Mucosa of gallbladder (tissue), 1 donor: ENCODE measurements at places on chromosomes 12 and 14. TPM values are rescaled to one million over a fixed set of nuclear protein-coding genes. Genes with fewer than 3 reads are reported as not detected.

- DNase-seq, result peak; percentile 73
These were observed 1.4 kb downstream of the TNS2 start for GRCh38 chr12:53051058-53051880.

- peak; percentile 53 for DNase-seq
These were observed 57.2 kb upstream of the RIN3 start for GRCh38 chr14:92456215-92457015.

- DNase-seq, result no peak
These were observed 37.8 kb downstream of the CCDC92 start for GRCh38 chr12:123934829-123935228.

- DNase-seq, result no peak
These were observed 38.0 kb downstream of the ADIPOR2 start for GRCh38 chr12:1728824-1729223.

- DNase-seq, result no peak
These were observed 32.7 kb downstream of the GPHB5 start for GRCh38 chr14:63286071-63286470.

- peak; percentile 66 for DNase-seq
These were observed 23.4 kb upstream of the NR2C1 start for GRCh38 chr12:95096852-95097251.

DNA sequence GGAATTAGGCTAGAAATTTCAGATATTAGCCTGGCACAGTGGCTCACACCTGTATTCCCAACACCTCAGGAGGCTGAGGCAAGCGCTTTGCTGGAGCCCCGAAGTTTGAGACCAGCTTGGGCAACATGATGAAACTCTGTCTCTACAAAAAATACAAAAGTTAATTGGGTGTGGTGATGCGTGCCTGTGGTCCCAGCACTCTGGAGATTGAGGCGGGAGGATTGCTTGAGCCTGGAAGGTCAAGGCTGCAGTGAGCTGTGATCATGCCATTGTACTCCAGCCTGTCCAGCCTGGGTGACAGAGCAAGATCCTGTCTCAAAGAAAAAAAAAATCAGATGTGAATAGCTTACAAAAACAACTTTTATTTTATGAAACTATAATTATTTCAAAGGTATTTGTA is 15.1 kb downstream of the FRMD6 start:
- no peak for DNase-seq

DNA sequence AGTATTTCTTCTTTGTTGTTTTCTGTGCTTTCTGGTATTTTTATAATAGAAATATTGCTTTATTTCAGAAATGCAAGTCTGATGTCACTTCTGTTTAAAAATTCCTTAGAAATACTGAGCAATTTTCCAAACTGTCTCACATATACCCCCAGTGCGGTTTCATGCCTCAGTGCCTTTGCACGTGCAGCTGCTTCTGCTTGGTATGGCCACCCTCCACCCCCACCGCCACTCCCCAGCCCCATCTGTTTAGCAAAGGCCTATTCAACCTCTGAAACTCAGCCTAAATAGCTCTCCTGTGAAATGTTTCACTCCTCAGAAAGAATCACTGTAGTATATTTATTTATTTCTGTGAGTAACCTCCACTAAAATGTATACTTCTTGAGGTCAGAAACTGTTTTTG is 52.3 kb downstream of the PPM1H start:
- no peak for DNase-seq

SLC10A1 gene
- 0.86 TPM for total RNA-seq
